ENCODE measurements at places on chromosomes 3 and 15.
A peak's percentile ranks its signal among the peaks of the same experiment; 100 is the strongest.

DNA sequence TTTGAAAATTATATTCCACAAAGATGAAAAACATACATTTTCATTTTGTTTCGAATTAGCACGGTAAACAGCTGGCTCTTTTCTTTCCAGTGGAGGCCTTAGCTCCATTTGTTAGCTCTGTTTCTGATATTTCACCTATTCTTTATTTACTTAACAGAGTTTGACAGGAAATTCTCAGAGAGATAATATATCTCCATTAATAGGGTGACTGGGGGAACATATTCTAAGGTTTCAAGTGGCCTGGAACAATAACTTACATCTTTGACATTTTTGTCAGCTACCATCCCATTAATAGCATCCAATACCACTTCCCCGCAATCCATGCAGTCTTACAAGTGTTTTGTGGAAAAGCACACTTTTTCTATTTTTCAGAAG lies 577.6 kb upstream of the MDFIC2 start:
- DNase-seq = no peak

- DNase-seq = no peak
Measured at GRCh38 chr3:78757731-78758130, 1010.1 kb downstream of the ROBO1 start.

DNA sequence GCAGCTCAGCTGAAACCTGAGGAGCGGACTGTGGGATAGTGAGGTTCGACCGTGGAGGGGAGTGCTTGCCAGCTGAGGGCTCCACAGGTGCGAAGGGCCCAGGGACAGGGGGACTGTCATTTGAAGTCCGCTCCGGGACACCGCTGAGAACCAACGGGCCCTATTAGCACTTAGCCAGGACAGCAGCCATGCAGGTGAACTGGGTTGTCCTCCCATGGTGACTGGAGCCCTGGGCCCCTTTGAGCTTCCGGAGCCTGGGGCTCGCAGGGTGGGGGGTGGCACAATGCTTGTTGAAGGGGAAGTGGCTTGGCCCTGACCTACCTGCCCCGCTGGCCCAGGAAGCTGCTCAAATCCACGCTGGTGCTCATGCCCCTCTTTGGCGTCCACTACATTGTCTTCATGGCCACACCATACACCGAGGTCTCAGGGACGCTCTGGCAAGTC lies 24.7 kb downstream of the PTH1R start:
- no peak for DNase-seq

DNA sequence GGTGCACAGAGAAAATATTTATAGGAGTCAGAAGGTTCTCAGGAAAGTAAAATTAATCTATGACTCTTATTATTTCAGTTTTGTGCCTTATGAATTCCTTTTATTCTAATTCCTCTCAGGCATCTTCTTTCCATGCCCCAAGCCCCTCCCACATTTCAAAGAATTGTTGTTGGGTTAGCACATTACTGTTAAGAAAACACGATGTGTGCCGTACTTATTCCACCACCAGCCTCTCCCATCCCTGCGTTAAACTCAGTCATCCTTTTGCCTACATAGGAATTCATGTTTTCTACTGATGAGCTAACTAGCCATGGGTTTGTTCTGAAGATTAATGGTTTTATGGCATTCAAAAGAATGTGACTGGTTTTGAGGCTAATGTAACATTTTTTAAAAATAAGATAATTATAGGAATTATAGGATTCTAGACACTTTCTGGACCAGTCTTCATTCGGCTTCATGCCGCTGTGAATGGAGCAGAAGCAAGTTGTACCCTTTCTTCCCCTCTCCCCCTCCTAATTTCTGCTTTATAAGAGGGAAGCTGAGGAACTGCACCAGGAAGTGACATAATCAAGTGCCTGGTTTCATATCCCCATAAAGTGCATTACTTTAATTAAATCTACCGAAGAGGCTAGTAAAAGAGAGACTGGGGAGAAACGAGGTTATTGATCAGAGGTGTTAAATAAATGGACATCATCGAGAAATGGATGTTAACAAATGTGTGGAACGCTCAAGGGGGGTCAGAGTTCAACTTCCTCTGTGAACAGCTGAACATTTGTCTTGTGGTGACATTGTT lies 12.3 kb upstream of the MB21D2 start:
- no peak for DNase-seq

GRCh38 chr3:56870436-56870835 lies 68.7 kb upstream of the ARHGEF3 start:
- DNase-seq = no peak

DNA sequence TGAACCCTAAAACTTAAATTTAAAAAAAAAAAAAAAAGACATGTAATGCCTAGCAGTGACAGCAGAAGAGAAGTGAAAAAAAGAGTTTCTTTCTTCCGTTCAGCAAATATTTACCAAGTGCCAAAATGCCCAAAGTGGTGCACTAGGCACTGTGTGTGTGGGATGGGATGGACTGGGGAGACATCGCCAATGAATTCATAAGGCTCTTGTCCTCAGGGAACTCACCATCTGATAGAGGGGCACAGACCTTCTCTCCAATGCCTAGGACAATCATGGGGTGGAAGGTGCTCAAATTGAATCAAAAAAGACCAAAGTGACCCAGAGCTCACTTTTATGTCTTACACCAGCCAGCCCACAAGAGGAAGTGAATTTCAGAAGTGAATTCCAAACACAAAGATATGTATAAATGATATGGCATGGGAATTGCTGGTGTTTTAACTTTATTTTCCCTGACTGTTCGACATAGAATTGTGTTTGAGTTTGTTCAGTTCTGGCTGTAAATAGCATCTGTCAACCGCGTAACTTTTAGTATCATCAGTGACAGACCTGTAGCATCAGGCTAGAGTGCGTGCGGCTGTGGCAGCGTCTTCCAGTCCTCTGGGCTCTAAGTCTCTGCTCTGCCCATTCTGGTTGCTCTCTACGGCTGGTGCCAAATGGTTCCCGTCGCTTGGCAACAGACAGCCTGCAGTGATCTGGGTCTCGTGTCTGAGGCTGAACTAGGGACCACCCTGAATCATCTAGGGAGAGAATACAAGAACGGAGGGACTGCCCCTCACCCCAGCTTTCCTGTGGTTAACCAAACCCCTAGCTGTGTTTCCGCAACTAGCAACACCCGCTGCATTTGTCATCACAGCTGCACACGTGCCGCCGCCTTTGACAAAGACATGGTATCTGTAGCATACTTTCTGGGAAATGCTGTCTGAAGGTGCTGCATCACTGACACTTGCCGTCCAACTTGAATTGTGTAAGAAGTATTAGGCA lies 154.0 kb upstream of the THBS1 start:
- DNase-seq = peak; percentile 100

GRCh38 chr3:194346621-194347020 lies 4.5 kb downstream of the CPN2 start:
- no peak for DNase-seq

DNA sequence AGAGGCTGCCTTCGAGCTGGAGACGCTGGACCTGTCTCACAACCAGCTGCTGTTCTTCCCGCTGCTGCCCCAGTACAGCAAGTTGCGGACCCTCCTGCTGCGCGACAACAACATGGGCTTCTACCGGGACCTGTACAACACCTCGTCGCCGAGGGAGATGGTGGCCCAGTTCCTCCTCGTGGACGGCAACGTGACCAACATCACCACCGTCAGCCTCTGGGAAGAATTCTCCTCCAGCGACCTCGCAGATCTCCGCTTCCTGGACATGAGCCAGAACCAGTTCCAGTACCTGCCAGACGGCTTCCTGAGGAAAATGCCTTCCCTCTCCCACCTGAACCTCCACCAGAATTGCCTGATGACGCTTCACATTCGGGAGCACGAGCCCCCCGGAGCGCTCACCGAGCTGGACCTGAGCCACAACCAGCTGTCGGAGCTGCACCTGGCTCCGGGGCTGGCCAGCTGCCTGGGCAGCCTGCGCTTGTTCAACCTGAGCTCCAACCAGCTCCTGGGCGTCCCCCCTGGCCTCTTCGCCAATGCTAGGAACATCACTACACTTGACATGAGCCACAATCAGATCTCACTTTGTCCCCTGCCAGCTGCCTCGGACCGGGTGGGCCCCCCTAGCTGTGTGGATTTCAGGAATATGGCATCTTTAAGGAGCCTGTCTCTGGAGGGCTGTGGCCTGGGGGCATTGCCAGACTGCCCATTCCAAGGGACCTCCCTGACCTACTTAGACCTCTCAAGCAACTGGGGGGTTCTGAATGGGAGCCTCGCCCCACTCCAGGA lies 21.1 kb downstream of the NRROS start:
- DNase-seq = no peak
